Progenitor cell of endocrine pancreas (in vitro differentiated cells): ENCODE measurements at places on chromosomes 13 and 19. TPM values are rescaled to one million over a fixed set of nuclear protein-coding genes. Genes with fewer than 3 reads are reported as not detected.

DNA sequence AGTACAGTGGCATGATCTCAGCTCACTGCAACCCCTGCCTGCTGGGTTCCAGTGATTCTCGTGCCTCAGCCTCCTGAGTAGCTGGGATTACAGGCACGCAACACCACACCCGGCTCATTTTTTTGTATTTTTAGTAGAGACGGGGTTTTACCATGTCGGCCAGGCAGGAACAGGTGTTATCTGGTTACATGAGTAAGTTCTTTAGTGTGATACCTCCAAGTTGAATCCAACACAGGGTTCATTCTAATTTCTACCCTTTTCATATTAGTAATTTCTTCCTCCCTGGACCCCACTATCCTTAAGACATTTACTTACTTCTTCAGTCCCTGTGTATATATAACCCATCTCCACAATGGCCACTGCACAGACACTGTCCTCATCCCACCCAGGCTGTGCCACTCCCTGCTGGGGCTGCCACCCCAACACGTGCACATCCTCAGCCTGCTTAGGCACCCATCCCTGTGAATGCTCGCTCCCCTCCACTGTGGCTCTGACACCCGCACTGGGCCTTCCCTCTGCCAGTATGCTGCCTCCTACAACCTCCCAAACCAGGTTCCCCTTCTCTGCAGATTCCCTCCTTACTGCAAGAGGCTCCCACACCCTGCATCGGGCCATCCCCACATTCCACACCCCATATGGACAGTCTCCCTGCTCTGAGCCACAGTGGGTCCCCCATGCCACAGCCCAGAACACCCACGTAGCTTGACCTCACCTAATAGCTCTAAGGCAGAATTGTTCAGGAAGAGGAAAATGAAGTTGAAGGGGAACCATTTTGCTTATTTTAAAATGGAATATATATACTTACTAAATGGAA, 147.1 kb downstream of the TBC1D4 start:
- DNase-seq: no peak

GRCh38 chr19:18789883-18790565, 1.1 kb downstream of the COMP start:
- DNase-seq: no peak

GRCh38 chr13:107681600-107681999, 533.7 kb downstream of the LIG4 start:
- no peak for DNase-seq

GRCh38 chr19:33767898-33768413, 28.7 kb upstream of the KCTD15 start:
- peak; percentile 84 for DNase-seq

DNA sequence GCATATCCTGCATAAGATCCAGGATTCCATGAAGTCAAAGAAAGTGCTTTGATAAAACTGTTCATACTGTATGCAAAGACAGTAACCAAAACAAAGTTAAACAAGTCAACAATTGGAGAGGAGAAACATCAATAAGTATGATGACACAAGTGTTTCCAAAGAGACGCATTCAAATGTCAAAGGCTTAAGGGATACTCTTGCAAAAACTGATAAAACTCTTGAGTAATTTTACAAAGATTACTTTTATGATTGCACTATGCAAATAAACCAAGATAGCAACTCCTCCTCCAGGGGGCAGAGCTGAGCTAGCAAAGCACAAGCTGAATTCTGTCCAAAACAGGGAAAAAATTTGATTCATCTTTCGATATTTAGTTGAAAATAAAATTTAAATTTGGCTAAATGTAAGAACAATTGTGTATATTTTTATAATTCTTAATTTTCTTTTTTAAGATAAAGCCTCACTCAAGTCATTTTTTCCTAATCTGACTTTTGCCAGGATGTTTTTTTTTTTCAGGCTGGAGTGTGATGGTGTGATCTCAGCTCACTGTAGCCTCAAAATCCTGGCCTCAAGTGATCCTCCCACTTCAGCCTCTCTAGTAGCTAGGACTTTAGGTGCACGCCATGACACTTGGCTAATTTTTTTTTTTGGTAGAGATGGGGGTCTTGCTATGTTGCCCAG, 84.0 kb downstream of the MZT1 start:
- DNase-seq: no peak

DNA sequence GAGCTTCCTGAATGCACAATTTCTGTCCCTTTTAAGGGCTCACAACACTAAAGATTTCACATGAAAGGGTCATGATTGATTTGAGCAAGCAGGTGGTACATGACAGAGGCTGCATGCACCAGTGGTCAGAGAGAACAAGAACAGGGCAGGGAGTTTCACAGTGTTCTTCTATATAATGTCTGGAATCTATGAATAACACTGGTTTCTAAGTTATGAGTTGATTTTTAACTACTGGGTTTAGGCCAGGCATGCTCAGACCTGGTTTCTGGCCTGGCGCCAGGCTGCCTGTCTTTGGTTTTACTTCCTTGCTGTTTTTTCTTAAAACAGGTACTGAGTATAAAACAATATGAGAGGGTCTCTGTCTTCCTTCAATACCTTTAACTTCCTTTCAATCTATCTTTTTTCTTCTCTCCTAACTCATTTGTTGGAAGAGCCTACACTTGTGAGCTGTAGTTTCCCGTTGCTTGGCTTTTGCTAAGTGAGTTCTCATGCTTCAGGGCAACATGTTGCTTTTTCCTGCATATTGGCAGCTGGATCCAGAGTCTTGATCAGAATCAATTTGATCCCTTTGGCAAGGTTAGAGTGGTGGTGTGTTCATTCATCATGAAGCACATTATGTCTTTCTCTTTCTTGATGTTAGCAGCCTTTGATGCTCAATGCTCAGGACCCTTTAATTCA, 38.5 kb upstream of the FGF14 start:
- no peak for DNase-seq

GRCh38 chr19:50912727-50913716, 1.8 kb upstream of the KLK4 start:
- DNase-seq: no peak

DNA sequence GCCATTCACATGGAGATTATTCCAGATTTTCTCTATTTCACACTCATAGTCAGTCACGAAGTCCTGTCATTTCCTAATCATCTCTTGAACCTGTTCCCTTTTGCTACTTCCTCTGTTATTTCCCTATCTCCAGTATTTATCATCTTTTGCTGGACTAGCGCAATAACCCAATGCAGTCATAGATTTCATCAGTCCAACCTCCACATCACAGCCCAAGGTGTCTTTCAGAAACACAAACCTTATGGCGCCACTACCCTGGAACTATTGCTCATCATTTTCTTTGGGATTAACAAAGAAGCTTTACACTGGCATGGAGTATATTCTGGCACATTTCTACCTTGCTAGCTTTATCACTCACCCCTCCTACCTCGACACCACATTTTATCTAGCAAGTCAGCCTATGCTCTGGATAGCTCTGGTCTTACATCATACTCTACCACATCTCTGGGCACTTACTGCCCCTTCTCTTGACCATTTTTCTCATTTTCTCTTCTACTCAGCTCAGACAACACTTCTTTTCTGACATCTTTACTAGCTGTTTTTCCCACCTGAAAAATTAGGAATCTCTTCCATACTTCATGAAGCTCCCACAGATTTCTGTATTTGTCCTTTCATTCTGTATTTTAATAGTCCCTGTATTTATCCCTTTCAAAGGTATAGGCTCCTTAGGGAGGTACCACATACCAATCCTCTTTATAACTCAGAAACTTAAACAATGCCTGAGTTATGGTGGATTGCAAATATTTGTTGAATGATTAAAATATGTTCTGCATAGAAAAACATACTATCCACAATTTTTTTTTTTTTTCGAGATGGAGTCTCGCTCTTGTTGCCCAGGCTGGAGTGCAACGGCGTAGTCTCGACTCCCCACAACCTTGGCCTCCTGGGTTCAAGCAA, 534.7 kb downstream of the KLF12 start:
- DNase-seq: no peak

DNA sequence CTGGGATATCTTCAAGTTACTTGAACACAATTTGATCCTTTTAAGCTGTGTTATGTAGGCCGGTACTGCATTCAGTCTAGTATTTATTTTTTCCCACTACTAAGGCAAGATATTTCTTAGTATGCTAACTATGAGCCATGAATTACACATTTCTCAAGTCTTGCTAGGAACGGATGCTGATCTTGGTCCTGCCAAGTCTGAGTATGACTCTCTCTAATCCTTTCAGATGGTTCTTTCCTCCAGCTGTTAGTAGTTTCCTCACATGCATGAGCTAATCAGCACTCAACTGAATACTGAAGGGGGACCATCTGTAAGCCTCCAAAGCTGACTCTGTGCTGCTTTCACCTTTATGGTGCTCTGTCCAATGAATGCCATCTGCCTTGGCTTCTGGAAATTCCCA, 460.3 kb downstream of the KCTD12 start:
- DNase-seq: no peak

LONP1 gene
- total RNA-seq: 56.1 and 61.7 TPM in 2 replicates

- no peak for DNase-seq
Observed at GRCh38 chr19:7513809-7514642, 1.9 kb upstream of the ZNF358 start.

DNA sequence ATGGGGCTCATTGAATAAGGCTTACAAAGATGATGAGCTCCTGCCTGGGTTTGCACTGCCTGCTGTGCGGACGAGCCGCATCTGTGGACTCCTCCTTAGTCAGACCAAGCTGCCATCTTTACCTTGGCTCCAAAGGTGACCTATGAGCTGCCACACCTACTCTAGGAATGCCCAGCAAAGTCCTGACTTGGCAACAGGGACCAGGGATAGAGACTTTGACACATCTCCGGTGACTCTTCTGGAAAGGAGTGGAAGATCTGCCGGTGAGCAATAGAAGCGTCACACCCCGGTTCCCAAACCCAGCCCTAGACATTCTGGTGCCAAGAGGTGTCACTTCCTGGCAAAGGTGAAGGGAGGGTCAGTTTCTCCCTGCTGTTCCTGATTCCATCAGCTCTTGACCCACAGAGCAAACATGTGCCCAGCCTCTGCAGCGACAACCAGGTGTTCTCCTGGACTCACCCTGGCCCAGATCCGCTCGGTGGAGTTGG, 50.2 kb upstream of the GTF3A start:
- DNase-seq: no peak

PEG3 gene
- total RNA-seq: not detected in 2 replicates

SLC6A16 gene
- 10.5 and 11.8 TPM in 2 replicates for total RNA-seq

VSTM1 gene
- not detected in 2 replicates for total RNA-seq

DNA sequence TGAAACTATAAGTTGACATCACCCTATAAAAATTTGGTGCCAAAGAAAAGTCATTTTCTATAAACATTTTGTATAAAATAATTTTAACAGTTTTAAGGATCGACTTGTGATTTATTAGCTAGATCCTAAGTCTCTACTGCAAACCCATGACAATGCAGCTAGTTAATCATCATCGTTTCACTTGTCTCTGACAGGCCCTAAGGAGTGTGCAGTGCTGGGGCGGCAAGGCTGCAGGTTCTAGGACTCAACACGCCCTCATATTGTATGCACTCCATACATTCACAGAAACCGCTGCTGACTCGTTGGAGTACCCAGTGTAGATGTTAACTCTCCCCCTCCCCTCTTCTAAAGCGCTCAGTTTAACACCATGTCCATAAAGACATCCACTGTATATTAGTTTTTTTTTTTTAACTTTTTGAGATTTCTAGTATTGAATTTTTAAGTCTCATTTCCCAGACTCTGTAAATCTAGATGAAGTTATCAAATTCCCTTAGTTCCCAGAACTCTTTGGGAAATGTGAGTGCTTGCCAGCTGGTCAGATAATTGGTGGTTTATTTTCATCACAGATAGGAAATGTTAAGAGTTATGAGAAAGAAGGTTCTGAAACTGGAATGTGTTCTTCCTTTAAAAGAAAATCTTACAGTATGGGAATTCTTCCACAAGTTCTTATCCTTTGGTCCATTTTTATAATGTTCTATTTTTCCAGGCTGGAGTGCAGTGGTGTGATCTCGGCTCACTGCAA, 162.8 kb upstream of the RNF113B start:
- no peak for DNase-seq

FBXO46 gene
- 41.6 and 44.7 TPM in 2 replicates for total RNA-seq

- DNase-seq: no peak
Observed at GRCh38 chr13:112747256-112747655, 57.4 kb downstream of the ATP11A start.

DNA sequence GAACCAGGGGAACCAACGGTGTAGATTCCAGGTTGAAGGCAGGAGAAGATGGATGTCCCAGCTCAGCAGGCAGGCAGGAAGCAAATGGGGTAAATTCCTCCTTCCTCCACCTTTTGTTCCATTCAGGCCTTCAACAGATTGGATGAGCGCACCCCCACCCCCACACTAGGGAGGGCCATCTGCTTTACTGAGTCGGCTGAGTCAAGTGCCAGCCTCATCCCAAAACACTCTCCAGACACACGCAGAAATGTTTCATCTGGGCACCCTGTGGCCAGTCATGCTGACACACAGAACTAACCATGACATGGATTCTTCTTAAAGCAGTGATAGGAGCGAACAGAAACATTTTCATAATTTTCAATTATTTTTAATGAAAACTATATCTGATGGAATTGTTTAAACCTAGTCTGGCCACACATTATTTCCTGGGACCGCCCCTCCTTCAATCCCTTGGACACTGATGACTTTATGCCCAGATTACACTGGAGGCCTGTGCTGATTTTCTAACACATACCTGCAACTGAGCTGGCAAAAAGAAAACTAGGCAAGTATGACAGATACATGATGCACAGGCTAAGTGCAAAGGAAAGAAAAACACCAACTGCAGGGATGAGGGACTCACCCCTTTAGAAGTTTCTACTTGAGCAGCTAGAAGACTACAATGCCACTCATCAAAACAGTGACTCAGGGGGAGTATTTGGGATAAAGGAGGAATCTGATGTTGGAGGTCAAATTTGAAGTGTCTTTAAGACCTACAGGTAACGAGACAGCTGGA, 154.2 kb downstream of the TNFRSF19 start:
- no peak for DNase-seq

ZNF555 gene
- 13.3 and 13.7 TPM in 2 replicates for total RNA-seq
